Lower leg skin (tissue), 4 donors: ENCODE measurements at places on chromosomes 13 and 19. TPM values are rescaled to one million over a fixed set of nuclear protein-coding genes. Genes with fewer than 3 reads are reported as not detected.

The SHD gene
- not detected for total RNA-seq

The EBI3 gene
- total RNA-seq: not detected

The CLC gene
- not detected for total RNA-seq

The PRODH2 gene
- total RNA-seq: not detected

The IL17D gene
- 1.6 TPM for total RNA-seq

The AMH gene
- total RNA-seq: 1.1 TPM

The PSG7 gene
- total RNA-seq: 3.2 TPM

The LGALS4 gene
- total RNA-seq: 2.7 TPM

The ZNF761 gene
- total RNA-seq: 7.1 TPM

The KLC3 gene
- total RNA-seq: 161 TPM

The EDNRB gene
- 20.9 TPM for total RNA-seq

The PLIN5 gene
- total RNA-seq: 21.2 TPM

The AP3D1 gene
- total RNA-seq: 46.5 TPM

The UBL3 gene
- 78.2 TPM for total RNA-seq

The CYP2A7 gene
- not detected for total RNA-seq

The IL11 gene
- total RNA-seq: 0.23 TPM

The USHBP1 gene
- 3.0 TPM for total RNA-seq

The JAK3 gene
- total RNA-seq: 3.6 TPM
